ENCODE measurements at places on chromosomes 1 and 21.

DNA sequence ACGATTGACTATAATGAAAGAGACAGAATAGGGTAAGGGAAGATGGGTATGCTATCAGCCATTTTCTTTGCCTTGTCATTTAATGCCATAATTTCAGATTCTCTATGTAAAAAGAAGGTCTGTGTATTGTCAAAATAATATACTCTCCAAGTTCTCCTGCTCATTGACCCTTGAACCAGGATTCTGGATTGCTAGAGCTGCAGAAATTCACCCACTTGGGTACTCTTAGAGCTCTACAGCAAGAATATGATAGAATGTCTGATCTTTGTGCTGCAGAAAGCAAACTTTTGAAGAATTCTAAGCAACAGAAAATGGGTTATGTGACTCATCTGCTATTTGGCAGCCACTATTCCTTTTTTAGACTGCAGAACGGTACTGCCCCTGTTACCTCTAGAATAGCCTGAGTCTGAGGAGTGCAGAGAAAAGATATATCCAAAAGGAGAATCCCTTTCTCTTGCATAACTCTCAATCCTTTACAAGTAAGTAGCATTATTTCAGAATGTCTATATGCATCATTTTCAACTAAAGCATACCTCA lies 78.2 kb upstream of the TENT5C start:
- no peak for DNase-seq

GRCh38 chr1:24966724-24967346 lies 36.8 kb upstream of the RUNX3 start:
- DNase-seq, result peak; percentile 13

DNA sequence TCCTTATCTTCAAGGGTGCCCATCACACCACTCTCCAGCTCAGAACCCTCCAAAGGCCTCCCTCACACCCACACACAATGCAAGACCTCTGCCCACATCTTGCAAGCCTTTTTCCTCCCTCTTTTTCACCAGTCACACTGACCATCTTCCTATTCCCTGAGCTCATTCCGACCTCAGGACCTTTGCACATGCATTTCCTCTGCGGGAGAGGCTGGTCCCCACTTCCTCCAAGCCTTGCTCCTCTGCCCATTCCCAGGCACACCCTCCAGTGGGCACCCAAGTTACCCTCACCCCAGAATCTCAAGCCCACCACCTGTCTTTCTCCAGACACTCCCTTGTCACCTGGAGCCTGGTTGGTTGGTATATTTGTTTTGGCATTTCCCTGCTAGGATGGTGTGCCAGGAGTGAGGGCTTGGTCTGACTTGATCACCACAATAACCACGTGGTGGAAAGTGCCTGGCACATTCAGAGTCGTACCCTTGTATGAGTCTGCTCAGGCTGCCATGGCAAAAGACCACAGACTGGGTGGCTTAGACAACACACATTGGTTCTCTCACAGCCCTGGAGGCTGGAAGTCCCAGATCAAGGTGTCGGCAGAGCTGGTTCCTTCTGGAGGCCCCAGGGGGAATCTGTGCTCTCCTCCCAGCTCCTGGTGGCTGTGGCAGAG lies 13.2 kb downstream of the MX2 start:
- no peak for DNase-seq

DNA sequence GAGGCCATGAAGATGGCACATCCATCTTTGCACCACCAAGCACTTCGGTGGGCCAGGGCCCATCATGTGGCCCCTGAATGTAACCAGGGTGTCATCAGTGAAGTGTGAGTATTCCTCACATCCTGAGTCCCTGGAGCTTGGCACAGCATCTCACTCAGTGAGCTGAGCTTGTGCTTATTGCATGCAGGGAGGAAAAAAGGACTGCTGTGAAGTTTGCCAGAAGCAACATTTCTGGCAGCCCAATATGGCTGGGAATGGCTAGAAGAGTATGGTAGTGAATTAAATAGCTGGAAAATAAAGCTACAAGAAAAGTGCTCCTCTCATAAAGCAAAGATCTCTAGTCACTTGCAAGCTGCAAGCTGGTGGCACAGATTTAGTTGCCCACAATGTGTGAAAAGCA lies 109.3 kb downstream of the TNFSF18 start:
- DNase-seq, result no peak

DNA sequence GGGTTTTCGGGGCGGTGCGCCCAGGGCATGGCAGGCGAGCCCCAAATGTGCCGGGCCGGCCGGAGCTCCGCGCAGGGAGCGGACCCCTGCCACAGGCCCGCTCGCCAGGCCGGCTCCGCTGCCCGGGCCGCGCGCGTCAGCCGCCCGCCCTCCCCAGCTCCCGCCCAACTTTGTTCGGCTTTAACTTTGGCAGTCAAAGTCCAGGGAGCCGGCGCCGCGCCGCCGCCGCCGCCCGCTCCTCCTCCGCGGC lies 488 bp downstream of the SLC35D1 start:
- peak; percentile 24 for DNase-seq

DNA sequence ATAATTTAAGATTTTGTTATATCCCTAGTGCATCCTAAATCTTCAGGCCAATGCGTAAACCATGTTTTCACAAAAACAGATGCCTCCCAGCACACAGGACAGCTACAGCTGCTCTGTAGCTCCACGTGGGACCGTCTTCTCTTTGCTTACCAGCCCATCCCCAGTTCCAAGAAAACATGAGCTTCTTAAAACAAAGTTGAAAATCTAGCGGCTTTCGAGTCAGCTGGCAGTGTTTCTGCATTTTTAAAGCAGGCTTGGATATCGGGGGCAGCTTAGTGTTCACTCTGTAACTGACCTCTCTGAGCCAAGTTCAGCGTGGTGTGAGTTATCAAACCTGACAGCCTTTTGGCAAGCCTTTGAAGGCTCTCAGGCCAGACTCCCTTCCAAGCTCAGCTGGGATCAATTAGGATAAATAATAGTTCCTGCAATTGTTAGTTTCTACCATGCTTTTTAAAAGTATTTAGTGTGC lies 881.5 kb downstream of the LTN1 start:
- no peak for DNase-seq
